ENCODE measurements at places on chromosomes 7 and 10. TPM values are rescaled to one million over a fixed set of nuclear protein-coding genes. Genes with fewer than 3 reads are reported as not detected.

Gene ZNF775
- total RNA-seq, result 4.7 TPM

Gene ANKRD2
- total RNA-seq, result 1.7 TPM

Gene PKD1L1
- total RNA-seq, result 0.17 TPM

Gene RADIL
- 9.3 TPM for total RNA-seq

Gene CRTAC1
- not detected for total RNA-seq

DNA sequence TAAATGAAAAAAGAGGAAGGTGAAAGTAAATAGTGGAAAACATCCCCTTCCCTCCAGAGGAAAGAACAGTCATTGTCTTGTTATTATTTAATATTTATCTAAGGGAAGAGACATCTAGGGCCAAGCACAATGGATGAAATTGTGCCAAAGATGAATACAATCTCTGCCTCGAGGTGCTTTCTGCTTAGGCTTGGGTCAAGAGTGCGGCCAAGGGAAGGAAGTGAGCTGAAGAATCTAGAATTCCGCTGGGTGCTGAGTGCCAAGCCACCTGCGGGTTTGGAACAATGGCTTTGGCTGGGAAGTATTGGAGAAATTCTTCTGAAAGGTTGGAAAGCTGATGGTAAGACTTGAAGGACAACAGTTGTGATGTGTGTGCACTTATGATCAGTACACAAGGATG is 531.3 kb upstream of the FZD8 start:
- DNase-seq, result peak; percentile 100

GRCh38 chr10:123761666-123762230 is 95.6 kb downstream of the GPR26 start:
- no peak for DNase-seq

- no peak for DNase-seq
Observed at GRCh38 chr7:19709249-19709578, 377 bp upstream of the POLR1F start.

DNA sequence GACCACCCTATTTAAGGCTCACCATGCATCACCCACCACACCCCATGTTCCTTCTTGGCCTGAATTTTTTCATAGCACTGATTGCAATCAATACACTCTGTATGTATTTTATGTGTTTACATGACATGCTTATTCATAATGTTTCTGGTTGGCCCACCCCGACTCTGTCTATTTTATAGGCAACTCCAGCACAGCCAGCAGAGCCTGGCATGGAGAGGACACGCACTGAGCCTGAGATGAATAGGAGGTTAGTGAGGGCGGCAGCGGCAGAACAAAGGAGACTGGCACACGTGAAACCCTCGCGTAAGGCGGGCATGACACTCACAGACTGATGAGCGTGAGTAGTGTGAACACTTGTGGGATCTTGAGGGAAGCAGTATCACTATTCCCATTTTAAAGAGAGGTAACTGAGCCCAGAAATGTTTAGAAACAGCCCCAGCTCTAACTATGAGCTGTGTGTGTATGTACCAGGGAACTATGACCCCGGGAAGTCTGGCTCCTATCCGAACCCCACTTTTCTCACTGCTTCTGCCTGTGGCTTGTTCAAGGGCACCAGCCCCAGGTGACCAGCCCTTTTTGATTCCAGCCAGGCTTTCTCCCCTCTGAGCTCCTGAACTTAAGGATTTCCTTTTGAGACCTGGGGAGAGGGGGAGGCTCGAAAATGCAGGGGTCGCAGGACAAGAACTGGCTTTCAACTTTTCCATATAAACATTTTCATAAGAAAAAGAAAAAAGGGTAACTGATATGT is 113.3 kb downstream of the ARHGAP22 start:
- no peak for DNase-seq

GRCh38 chr10:123252779-123253178 is 98.6 kb downstream of the BUB3 start:
- DNase-seq, result no peak

- no peak for DNase-seq
Observed at GRCh38 chr10:12614177-12614995, 265.0 kb downstream of the CAMK1D start.

DNA sequence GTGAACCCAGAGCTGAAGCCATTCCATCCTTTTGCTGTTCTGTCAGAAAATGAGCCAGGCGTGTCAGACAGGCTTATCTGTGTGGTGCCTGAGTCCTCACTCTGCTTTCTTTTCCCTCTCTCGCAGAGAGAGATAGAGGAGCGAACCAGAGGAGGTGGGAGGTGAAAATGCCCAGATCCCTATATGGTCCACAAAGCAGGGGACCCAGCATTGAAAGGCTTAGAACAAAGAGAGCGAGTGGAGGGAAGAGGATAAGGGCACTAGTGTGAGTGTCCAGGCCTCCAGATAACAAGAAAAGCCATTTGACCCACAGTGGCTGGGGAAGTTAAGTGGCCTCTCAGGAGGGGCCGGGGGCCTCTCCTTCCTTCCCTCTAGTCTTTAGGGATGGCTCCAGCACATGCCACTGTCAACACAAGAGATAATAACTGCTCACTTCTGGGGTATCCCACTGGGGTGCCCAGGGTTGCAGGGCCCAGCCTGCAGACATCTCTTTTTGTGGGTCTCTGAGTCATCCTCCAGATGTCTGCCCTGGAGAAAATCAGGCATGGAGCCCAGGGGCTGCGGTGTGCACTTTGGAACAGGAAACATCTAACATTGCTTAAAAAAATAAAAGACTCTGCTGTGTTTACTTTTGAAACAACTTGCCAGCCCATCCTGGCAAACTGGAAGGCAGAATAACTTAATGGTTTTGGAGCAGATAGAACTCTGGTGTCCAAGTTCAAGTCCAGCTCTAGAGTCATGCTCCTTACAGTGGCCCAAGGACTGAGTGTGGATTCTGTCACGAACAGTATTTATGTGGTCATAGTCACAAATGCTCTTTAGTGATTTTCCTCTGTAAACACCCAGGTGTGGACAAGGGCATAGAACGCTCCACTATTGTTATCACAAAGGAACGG is 189.5 kb downstream of the CXCL12 start:
- peak; percentile 73 for DNase-seq

DNA sequence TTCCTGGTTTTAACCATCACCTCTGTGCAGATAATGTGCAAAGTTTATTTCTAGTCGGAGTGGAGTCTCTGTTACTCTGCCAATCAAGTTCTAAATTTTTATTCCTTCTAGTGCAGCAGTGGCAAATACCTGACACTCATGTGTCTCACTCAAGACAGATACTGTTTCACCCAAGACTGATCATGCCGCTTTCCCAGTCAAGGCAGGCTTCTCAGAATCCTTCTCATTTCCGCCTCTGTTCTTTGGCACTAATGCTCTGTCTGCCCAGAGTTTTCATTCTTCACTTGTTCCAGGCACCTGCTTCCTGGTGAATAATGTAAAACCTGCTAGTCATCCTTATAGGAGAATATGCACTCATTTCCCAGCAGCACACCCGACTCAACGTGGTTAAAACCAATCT is 24.7 kb downstream of the MET start:
- no peak for DNase-seq

- peak; percentile 32 for DNase-seq
Observed at GRCh38 chr7:73896454-73896853, 35.5 kb downstream of the TMEM270 start.

GRCh38 chr7:44673324-44673723 is 66.9 kb downstream of the OGDH start:
- no peak for DNase-seq

DNA sequence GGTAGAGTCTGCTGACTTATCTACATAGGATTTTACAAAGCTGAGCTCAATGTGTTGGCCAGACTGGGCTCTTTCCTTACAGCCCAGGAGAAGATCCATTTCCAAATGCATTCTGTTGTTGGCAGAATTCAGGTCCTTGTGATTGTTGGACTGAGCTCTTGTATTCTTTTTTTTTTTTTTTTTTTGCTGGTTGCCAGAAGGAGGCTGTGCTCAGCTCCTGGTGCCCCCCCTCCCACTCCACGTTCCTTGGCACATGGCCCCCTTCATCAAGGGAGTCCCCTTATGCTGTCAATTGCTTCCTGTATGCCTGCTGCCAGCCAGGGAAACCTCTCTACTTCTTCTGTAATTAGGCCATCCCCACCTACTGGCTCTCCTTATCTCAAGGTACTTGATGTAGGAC is 518.1 kb upstream of the AKR1E2 start:
- no peak for DNase-seq
